AG04449 (cell line): ENCODE measurements at places on chromosomes 1 and 21.
A peak's percentile ranks its signal among the peaks of the same experiment; 100 is the strongest.

- DNase-seq = no peak
Measured at GRCh38 chr1:13930151-13930550, 230.2 kb downstream of the PRDM2 start.

GRCh38 chr1:116064616-116065015 lies 46.6 kb upstream of the MAB21L3 start:
- no peak for DNase-seq

- no peak for DNase-seq
Measured at GRCh38 chr1:46345281-46345680, 4.7 kb downstream of the NSUN4 start.

DNA sequence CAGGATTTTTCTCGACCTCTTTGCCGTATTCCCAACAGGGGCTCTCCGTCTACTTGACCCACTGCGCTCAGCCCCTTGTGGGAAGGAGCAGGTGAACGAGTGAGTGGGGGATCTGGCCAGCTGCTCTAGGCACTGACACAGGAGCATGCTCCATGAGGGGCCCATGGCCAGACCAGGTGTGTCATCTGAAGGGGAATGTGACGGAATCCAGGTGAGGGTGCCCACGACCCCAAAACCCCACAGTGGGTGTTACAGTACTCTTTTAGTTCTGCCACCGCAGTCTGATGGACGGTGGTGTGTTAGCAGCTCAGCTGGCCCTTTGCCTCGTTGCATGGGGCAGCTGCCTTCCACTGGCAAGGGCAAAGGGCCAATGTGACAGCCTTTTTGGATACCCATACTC lies 601.4 kb upstream of the NCAM2 start:
- DNase-seq = no peak

DNA sequence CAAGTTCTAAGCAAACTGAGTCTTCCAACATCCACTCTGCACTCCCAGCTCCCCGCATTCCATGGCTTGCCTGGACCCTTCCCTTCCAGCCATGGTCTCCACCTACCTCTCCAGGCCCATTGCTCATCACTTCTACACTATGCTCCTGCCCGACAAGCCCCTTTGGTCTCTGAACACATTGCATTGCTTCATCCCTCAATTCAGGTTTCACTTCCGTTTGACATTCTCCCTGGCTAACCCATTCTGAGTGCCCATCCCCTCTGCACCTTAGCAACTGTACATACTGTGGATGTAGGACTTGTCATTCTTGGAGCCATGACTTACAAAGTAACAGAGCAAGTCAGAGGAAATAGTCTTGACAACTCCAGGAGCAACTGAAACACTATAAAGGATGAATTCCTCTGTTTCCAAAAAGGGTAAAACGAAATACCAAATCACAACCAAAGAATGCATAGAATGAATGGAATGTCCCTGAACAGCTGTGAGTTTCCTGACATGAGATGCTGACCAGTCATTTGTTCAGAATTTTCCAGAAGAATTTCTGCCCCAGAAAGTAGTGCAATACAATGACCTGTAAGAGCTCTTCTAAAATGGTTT lies 66.7 kb downstream of the KCNJ6 start:
- peak; percentile 63 for DNase-seq

DNA sequence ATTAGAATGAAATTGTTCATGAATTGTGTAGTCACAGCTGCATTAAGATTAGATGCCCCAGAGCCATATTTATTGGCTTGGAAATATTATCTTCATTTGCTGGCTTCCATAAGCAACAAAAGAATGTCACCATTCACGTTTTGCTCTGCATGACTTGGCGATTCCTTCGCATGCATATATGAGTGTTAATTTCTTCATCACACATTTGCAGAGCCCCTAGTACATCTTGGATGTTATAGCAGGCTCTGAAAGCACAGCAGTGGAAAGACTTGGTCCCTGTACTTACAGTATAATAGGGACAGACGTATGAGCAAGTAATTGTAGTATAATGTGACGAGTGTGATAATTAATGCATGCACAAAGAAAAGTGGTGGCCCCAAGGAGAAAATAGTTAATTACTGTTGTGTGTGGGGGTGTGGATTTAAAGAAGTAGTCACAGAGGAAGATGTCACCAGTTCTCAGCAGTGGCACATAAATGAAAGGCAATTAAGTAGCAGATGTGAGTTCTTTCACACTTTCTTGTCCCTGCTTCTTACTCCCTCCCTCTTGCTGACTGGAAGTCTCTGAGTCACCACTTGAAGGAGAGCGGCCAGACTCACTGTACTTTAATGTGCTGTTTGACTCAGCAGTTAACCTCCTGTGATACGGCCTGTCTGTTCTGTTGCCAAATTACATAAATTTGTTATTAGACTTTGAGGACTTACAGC lies 21.0 kb downstream of the S100A10 start:
- DNase-seq = no peak

DNA sequence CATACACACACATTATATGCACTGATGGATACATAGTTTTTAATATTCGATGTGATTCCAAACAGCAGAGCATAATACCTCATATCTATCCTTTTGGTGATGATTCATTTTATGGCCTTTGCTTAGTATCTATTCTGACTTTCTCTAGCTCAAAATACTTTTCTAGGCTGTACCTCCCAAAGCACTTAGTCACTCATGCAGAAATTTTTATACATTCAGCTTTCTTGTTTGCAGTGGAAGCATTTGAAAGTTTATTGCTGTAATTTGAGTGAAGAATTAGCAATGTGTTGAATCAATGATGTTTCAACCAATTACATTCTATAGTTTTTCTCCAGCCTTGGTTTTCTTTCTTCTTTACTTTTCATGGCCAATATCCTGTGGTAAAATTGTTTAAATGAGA lies 66.7 kb downstream of the LBR start:
- DNase-seq = no peak

- DNase-seq = no peak
Measured at GRCh38 chr21:26773058-26773457, 72.2 kb downstream of the ADAMTS1 start.

DNA sequence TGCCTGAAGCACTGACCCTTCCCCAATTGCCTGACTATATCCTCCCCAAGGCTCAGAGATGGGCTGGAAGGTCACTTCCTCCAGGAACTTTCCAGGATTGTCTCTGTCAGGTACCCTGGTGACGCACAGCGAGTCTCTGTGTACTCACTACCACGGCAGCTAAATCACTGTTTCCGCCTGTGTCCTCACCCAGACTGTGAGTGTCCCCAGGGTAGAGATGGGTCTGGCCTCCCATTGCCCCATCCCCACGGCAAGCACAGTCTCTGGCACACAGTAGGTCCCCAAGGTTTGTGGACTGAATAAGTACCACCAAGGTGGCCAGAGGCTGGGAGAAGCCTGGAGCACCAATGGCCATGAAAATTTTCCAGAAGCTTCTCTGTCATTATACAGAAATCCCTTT lies 93.8 kb upstream of the RUNX3 start:
- no peak for DNase-seq
